ENCODE measurements at places on chromosomes 5 and 9. TPM values are rescaled to one million over a fixed set of nuclear protein-coding genes. Genes with fewer than 3 reads are reported as not detected.

FCN2 gene
- not detected for total RNA-seq

CCL21 gene
- total RNA-seq, result 45.9 TPM

- DNase-seq, result no peak
These were observed 57.2 kb downstream of the MARCHF3 start for GRCh38 chr5:126973193-126973592.

GRCh38 chr5:55407059-55407684 is 99.4 kb downstream of the MTREX start:
- no peak for DNase-seq

GRCh38 chr9:136756134-136756438 is 2.0 kb downstream of the LCN8 start:
- no peak for DNase-seq

RNF183 gene
- total RNA-seq, result 0.35 TPM

PRRT1B gene
- 2.9 TPM for total RNA-seq

SLC34A1 gene
- total RNA-seq, result not detected

DNA sequence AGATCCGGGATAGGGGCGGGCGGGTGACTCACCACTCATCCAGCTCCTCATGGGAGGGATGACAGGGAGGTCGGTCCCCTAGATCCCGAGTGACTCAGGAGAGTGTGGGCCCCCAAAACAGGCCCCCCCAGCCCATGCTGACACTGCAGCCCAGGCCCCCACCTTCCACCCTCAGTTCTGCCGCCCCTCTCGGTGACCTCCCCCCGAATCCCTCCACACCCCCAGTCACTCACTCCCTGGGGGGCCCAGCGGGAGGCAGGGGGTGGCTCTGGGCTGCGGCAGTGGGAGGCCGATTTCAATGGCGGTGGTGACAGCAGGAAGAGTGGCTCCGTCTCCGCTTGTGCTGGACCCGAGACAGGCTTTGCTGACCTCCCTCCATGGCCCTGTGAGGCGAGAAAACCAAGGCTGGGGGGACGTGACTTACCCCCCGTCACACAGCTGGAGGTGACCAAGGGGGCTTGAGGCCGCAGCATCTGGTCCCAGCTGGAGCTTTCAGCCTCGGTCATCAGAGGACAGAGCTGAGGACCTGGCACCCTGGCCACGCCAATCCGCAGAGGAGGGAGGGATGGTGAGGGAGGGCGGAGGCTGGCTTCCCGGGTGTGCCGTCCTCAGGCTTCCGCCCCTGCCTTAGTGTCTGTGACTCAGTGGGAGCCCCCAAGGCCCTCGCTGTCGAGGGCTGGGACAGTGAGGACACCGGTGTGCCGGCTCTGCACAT is 9.0 kb downstream of the GPSM1 start:
- peak; percentile 34 for DNase-seq

ARSI gene
- 0.63 TPM for total RNA-seq

TMC1 gene
- 0.19 TPM for total RNA-seq

GRCh38 chr9:18361646-18362045 is 112.3 kb upstream of the ADAMTSL1 start:
- DNase-seq, result no peak

GRCh38 chr5:43190755-43191603 is 1.0 kb upstream of the NIM1K start:
- no peak for DNase-seq

DNA sequence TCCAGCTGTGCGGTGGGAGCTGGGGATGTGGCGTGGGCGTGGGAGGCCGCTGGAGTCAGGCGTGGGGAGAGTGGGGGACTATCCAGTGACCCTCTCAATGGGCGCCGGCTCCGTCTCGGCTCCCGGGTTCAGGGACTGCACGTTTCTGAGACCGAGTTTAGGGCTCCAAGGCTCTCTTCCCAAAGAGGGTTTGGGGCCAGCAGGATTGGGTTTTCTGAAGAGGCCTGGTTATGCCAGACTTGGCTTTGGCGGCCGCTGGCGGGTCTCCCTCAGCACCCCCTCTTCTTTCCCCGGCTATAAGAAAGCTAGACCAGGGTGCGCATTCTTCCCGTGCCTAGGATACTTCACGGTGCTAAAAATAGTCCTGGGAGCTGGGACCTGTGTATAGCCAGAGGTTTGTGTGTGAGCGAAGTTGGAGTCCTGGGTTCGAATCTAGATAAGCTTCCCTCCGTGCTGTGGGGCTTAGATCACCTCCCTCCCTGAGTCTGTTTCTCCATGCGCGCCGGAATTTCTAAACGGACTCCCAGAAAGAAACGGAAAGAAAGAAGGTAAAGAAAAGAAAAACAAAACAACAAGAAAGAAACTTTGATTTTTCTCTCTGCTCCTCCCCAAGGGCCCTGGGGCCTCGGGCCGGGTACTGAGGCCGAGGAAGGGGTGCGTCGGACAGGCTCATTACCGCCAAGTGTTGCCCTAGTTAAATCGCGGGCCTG is 5.0 kb downstream of the HAND1 start:
- DNase-seq, result no peak

DNA sequence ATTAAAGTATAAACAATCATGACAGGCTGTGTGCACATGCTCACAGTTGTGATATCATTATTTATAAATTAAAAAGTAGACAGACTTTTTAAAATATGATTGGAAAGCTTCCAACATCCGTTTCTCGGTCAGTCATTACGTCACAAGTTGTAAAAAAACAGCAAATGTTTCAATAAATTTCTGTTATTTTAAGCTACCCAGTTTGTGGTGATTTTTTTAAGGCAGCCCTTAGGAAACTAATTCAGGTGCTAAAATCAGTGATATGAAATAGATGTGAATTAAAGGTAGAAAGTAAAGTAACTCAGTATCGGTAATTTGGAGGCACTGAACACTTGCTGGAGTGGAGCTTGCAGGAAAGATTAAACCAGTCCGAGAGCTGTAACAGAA is 1.2 kb downstream of the CCNH start:
- no peak for DNase-seq
